ENCODE measurements at places on chromosomes 7 and 10.

GRCh38 chr10:68067508-68067907, 7.6 kb downstream of the HERC4 start:
- no peak for DNase-seq

DNA sequence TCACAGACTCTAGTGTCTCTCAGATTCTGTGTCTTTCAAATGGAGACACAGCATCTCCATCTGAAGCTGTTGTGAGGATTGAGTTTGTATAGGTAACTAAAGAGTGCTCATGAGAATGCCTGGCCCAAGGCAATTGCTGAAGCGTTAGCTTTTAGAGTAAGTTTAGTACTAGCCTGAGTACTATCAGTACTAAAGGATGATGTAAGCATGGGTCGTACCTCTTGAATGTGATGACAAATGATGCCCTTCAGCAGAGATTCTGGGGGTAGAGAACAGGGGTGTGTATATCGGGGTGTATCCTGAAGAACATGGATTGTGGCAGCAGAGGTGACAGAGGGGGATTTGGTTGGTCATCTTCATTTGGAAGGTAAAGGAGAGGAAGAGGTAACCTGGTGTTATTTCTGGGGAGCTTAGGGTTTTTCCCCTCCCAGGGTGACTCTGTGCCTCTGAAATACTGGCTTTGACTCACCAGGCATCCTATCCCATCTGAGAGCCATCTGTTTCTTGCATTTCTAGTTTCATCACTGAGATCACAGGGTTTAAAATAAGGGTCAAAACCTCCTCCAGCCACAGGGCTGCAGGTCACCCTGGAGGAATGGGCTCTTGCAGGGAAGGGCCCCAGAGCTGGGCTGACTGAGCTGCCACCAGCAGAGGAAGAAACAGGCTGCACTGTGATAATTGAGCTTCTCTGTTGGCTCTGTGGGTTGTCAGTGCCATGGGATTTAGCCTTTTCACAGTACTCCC, 756.0 kb downstream of the KCNMA1 start:
- DNase-seq: no peak

- DNase-seq: no peak
These were observed 56.2 kb upstream of the SMNDC1 start for GRCh38 chr10:110360857-110361474.

- DNase-seq: no peak
These were observed 39.0 kb downstream of the STK17A start for GRCh38 chr7:43621729-43622448.

DNA sequence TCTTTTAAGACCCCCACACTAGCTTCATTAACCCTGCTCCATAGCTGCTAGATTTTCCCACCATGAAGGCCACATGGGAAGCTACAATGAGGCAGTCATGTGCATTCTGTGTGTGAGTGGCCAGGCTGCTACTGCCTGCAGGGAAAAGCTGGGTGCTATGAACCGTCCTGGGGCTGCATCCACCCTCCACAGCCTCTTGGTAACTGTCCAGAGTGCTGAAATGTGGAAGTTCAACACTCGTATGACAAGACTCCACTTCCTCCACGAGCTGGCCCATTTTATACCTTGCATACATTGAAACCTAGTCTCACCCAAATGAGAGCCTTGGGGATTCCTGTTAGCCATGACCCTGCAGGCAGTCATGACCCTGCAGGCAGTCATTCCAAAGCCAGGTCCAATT, 59.4 kb downstream of the CUZD1 start:
- DNase-seq: no peak

All from anterior cingulate cortex (tissue), 58 donors.